Endodermal cell (in vitro differentiated cells): ENCODE measurements at places on chromosomes 5 and 9. TPM values are rescaled to one million over a fixed set of nuclear protein-coding genes. Genes with fewer than 3 reads are reported as not detected.
A peak's percentile ranks its signal among the peaks of the same experiment; 100 is the strongest.

Gene PDZD2
- total RNA-seq, result 12.6 and 14.6 TPM in 2 replicates

DNA sequence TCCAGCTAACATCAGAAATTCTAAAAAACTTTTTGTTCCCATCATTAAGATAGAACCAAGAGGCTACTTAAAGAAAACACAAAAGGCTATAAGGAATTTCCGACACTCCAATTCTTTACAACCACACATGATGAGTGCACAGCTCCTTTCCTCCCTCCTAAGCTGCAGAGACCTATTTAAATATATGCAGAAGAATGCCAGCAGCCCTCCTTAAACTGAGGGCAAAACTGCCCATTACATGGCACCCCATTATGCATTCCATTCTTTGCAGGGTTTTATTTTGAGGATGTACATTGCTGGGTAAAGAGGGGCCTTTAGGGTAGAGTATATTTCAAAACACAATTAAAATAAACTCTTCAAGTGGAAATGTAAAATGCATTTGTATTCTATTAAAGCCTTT lies 502.9 kb downstream of the RASEF start:
- H3K4me1 ChIP-seq, result no peaks in the 10 kb centered on the region
- no peak overlapping the region for H3K4me3 ChIP-seq
- no peaks in the 10 kb centered on the region for H3K36me3 ChIP-seq
- no peak for DNase-seq
- H3K27ac ChIP-seq, result no peak overlapping the region

DNA sequence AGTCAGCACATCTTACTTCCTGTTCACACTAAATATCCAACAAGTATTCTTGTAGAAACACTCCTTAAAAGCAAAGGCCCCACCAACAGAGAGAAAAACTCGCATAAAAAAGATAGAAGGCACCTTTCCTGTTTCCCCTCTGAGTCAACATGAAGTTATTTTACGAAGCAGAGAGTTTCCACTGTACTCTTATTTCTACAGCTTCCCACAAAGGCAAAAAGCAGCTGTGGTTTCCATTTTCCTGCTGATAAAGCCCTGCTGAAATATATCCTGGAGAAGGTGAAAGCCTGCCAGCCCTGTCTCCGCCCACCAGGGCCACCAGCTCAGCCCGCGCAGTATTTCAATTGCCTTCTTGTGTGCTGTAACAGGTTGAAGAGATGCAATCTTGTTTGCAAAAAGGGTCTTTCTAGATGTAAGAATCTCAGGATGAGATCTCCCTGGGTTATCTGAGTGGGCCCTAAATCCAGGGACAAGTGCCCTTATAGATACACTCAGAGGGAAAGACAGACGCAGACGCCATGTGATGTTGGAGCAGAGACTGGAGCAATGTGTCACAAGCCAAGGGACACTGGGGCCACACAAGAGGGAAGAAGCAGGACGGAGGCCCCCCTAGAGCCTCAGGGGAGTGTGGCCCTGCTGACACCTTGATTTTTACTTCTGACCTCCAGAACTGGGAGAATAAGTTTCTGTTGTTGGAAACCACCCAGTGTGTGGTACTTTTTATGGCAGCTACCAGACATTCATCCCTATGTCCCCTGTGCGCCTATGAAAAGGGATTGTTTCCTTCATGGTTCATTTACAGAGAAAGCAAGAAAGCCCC lies 19.9 kb downstream of the SEMA4D start:
- DNase-seq, result no peak
- H3K27ac ChIP-seq, result no peak overlapping the region
- H3K4me3 ChIP-seq, result no peak overlapping the region
- H3K4me1 ChIP-seq, result no peaks in the 10 kb centered on the region

- DNase-seq, result no peak
- no peaks in the 10 kb centered on the region for H3K4me1 ChIP-seq
- no peaks in the 10 kb centered on the region for H3K36me3 ChIP-seq
- H3K27ac ChIP-seq, result no peak overlapping the region
Measured at GRCh38 chr5:133145436-133146170, 93.8 kb downstream of the HSPA4 start.

Gene BAAT
- total RNA-seq, result 0.14 TPM in 1 of 2 replicates, not detected in the other

GRCh38 chr5:159105145-159106053 lies 5.7 kb upstream of the EBF1 start:
- H3K4me1 ChIP-seq, result peaks cover 7% of the 10 kb centered on the region
- H3K27me3 ChIP-seq, result peaks cover 94% of the 10 kb centered on the region
- no peak overlapping the region for H3K27ac ChIP-seq
- H3K4me3 ChIP-seq, result peak overlapping the region; percentile 59
- DNase-seq, result peak; percentile 79
- no peaks in the 10 kb centered on the region for H3K36me3 ChIP-seq

Gene ADAMTS16
- total RNA-seq, result 0.77 to 2.2 TPM (median 1.5 TPM) in 3 replicates
